Kidney tubule cell (primary cell): ENCODE measurements at places on chromosomes 3 and 15.

- DNase-seq = no peak
These were observed 13.6 kb upstream of the CNBP start for GRCh38 chr3:129197321-129197720.

- peak; percentile 31 for DNase-seq
These were observed 2.5 kb downstream of the CTDSPL start for GRCh38 chr3:37863949-37864822.

DNA sequence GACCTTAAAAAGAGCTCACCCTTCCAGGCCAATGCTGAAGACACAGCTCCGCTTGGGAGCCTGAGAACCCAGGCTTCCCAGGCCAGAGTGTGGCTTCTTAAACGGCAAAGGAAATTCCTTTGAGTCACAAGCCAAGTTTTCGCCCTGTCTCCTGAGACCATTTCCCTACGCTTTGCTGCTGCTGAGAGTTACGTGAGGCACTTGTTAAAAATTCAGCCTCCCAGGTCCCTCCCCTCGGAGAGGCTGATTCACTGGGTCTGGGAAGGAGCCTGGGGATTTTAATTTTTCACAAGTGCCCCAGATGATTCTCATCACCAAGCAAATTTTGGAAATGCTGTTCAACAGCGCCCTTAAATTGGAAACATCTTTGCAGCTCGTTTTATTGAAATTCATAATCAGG lies 25.5 kb downstream of the RLBP1 start:
- DNase-seq = no peak

DNA sequence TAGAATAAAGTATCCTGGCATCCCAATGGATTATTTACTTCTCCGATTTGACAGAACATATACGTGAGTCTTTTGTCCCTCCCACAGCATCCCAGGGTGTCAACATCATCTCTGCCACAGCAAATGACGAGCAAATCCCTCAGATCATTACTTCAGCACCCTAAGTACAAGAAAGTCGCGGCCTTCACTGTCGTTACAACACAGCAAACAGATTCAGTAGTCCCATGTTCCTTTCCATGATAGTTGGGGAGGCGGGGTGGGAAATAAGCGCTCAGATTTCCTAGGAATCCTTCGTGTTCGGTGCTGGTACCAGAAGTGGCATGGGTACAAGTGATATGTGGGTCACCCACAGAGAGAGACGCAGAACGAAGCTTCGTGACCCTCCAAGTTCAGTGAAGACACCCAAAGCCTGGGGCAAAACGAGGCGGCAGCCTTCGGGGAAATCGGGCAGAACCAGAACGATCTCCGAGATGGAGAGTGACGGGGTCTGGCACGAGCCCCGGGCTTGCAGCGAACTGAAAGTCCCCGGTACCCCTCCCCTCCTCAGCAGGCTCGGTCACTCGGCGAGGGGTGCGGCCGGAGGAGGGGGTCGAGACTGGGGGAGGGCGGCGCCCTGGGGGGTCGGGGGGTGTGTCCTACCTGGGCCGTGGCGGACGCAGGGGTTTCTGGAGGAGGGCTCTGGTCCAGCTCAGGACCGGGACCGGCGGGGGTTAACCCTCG lies 619 bp downstream of the TTBK2 start:
- DNase-seq = peak; percentile 52

GRCh38 chr15:77497110-77497737 lies 76.5 kb downstream of the HMG20A start:
- no peak for DNase-seq

- no peak for DNase-seq
These were observed 202.0 kb downstream of the ADAMTSL3 start for GRCh38 chr15:83855956-83856355.

DNA sequence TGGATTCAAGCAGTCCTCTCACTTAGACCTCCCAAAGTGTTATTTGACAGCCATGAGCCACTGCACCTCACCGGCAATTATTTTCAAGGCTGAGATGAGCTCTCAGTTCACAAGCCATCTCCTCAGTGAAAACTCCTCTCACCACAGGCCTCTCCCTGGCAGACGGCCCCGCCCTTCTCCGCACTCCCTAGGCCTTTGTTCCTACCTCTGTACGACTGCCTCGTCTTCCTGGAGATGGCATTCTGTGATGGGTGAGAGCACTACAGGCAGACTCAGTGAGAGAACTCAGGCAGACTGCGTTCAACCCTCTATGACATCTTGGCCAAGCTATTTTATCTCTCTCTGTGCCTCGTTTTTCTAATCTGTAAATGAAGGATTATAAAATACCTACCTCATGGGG lies 67.0 kb upstream of the TPM1 start:
- peak; percentile 75 for DNase-seq

DNA sequence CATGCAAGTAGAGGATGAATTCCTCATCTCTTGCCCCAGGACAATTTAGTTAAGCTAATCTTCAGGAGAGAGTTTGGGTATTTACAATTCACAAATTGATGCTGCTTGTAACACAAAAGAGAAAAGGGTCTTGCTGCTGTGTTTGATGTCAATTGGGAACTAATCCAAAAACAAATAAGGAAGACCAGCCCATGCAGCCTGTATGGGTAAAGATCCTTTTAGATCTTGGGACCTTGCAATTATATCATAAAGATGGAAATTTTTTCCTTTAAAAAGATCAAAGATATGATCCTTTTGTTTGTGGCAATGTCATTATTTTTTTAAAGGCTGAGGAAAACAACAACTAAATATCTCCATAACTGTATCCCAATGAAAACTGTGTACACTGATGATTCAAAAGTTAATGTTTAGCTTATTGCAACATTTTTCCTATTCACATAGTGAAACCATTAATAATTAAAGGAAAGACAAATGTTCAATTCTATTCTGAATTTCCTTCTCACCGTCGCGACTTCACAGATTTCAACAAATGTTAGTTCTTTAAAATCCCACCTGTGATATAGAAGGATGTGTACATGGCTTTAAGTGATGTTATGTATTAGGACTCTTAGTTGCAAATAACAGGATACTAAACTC lies 40.2 kb downstream of the TMEM212 start:
- DNase-seq = peak; percentile 73

DNA sequence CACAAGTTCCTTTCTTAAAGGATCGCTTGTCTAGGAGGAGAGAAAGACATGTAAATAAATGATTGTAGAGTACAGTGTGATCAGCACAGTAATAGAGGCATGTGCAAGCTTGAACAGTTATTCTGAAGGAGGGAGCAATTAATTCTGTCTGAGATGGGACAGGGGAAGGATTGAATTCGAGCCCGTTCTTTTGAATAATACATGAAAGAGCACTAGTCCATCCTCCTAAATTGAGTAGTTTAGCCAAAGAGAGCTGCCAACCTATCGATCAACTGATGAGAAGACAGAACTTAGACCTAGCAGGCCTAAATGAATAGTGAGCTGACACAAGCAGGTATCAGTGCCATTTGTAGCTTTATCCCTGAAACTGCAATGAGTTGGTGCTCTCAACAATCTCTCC lies 142.4 kb downstream of the ROBO2 start:
- no peak for DNase-seq

- DNase-seq = no peak
These were observed 2.9 kb upstream of the JAGN1 start for GRCh38 chr3:9887480-9887879.

DNA sequence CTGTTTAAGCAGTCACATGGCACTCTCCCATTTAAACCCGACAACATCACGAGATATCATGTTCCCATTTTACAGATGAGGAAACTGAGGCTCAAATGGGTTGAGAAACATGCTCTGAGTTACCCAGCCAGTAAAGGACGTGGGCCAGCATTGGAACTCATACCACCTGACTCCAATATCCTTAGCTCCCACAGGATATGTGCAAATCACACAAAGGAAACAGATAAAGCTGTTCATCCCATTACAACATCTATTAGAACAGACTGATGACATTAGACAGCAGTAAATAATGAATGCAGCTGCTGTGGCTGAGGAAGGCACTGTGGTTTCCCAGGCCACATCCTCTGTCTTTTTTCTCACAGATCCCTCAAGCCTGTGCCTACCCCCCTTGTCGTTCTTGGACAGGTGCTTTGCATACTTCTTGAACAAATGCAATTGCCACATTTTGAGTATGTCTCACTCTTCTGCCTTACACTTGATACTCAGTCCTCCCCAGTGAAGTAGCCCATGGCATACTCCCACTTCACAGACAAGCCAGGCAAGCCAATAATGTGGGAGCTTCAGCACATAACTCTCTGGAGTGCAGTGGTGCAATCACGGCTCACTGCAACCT lies 17.7 kb downstream of the FRMD4B start:
- DNase-seq = peak; percentile 13

DNA sequence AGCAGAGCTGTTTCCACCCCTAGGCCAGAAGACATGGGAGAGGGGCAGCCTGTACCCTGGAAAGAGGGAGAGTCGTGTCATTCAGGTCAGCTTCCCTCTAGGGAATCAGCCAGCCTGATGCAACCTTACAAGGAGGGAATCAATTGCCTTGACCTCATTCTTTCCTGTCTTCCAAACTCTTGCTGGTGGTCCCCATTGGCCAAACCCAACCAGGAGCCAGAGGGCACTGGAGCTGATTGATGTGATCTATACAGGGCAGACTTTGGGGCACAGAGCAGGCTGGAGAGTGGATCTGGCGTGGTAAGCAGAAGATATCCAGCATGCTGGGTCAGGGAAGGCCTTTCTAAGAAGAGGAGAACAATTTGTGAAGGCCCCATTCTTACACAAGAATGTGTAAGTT lies 19.1 kb upstream of the MAGEF1 start:
- DNase-seq = no peak

- no peak for DNase-seq
These were observed 284.5 kb upstream of the PLSCR5 start for GRCh38 chr3:146889626-146890025.

- no peak for DNase-seq
These were observed 60.7 kb upstream of the TLE3 start for GRCh38 chr15:70158309-70159000.

- no peak for DNase-seq
These were observed 638.1 kb upstream of the KCNMB2 start for GRCh38 chr3:177898185-177898584.

GRCh38 chr15:77565378-77565915 lies 67.3 kb downstream of the LINGO1 start:
- no peak for DNase-seq

DNA sequence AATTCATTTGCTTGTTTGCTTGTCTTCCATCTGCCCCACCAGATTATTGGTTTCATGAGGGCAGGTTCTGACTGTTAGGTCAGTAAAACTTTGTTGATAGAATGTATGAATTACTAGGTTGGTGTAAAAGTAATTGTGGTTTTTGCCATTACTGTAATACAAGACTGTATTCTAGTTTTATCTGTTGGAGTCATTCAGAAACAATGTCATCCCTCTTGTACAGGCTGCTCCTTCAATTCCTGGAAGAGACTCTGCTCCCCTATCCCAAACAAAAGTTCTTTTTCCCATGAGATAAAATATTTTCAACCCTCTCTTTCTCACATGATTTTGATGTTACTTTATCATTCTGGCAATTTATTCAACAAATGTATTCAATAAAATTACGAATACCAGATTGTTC lies 115.0 kb downstream of the CHST2 start:
- DNase-seq = no peak

DNA sequence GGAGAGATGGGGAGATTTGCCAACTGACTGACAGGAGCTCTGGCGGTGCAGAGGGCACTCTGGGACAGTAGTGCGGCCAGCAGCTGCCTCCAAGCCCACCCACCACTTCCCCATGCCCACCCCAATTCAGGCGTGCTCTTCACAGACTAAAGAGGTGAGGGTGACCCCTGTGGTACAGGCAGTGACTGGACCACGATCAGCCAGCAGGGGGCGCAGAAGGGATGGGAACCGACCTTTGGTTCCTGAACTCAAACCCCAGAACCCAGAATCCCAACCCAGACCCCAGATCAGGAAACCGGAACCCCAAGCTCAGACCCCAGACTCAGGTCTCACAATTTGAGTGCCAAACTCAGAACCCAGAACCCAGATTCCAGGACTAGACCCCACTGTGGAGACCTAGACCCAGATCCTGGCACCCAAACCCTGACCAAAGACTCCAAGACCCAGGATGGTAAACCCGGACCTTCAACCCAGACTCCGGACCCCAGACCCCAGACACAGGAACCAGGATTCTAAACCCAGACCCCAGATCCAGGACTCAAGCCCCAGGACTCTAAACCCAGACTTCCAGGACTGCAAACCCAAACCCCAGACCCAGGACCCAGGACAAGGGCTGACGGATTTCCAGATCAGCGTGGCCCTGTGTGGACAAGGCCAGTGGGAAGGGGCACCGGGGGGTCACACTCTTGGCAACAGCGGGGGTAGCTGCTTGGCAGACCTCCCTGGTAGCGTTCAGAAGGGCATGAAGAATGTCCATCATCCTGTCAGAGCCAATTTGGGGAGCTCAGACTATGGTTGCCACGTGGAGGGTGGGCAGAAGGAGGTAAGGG lies 3.7 kb upstream of the MYL3 start:
- DNase-seq = peak; percentile 45

DNA sequence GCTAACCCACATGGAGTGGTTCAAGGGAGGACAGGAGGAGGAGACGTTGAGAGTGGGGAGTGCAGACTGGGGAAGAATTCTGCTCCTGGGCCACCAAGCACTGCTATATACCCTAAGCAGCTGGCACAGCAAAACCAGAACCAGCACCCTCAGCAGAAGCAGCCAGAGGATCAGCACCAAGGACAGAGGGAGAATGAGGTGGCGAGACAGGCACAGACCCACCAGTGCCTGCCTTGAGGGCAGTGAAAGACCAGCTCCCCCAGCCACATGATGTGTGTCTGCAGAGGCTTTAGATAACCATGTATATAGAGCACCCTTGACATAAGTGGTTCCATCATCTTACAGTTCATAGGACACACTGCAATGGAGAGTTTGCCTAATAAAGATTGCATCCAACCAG lies 319.0 kb downstream of the GABRB3 start:
- DNase-seq = no peak

DNA sequence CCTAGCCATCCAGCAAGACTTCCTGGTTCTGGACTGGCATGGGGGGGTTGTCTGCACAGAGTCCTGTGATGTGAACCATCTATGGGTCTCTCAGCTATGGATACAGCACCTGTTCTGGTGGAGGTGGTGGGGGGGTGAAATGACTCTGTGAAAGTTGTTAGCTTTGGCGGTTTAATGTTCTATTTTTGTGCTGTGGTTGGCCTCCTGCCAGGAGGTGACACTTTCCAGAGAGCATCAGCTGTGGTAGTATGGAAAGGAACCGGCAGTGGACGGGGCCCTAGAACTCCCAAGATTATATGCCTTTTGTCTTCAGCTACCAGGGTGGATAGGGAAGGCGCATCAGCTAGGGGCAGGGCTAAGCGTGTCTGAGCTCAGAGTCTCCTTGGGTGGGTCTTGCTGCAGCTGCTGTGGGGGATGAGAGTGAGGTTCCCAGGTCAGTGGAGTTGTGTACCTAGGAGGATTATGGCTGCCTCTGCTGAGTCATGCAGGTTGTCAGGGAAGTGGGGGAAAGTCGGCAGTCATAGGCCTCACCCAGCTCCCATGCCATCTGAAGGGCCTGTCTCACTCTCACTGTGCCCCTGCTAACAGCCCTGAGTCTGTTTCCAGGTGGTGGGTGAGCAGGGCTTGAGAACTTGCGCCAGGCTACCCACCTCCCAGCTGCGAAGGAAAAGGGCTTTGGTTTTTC lies 7.1 kb upstream of the LARS2 start:
- peak; percentile 23 for DNase-seq
